ENCODE measurements at places on chromosomes 2 and 18.

- DNase-seq = no peak
Observed at GRCh38 chr2:16774980-16775898, 109.6 kb upstream of the CYRIA start.

DNA sequence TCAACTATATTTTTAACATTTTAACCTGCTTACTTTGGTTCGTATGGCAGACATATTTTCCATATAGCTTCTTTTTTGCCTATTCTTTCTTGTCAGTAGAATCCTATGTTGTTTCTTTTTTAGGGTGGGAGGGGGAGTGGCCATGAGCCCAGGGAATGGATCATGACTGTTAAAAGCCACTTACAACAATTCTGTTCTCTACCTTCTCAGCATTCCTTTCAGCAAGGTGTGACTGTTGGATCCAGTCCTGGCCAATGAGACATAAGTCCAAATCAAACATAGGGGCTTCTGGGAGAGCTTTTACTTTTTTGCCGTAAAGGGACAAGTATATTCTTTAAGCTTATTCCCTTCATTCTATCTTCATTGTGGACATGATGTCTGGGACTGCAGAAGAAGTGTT lies 25.0 kb upstream of the DNAH6 start:
- no peak for DNase-seq

DNA sequence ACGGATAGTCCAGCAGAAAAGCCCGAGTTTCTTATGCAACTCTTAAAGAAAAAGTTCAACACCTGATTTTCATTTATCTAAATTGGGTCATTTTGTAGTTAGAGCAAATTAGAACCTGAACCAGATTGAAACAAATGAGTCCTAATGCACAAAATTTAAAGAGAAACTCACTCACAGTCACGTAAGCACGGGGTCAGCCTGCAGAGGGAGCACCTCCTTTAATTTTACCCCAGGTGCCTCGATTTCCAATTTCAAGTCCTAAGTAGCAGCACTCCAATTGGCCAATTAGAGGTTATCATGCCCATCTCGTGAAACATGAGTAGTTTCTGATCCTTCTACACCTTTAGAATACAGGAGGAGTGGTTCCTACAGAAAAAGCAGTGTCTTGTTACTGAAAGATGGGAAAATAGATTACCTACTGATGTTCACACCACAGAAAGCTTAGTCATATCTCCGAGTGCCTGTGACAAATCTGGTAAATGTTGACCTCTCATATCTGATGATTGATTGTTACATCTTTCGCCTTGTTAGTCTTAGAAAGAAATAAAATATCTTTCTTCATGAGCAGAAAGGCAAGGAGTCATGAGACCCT lies 1929.8 kb upstream of the LRRTM1 start:
- no peak for DNase-seq

DNA sequence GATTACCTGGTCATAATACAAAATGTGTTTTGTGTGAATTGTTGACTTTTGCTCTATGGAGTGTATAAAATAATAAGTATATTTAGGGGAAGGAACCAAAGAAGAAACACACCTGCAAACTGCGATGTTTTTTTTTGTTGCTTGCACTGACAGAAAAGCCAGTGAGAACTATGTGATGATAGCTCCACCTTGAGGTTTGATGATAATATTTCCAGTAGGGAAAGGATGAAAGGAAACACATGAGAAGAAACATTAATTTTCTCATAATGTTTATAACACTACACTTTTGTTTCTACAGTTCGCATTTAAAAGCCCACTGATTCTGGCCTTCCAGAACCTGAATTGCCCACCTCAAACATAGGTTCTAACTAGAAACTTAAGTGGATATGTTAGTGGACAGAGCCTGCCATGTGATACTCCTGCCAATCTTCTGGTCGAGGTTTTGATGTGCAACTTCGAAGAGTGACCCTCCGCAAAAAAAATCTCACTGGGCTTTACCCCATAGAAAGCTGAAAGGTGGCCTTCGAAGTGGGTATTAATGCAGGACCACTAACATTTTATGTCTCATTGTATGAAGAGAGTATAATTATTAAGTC lies 476.4 kb upstream of the SPHKAP start:
- DNase-seq = no peak

DNA sequence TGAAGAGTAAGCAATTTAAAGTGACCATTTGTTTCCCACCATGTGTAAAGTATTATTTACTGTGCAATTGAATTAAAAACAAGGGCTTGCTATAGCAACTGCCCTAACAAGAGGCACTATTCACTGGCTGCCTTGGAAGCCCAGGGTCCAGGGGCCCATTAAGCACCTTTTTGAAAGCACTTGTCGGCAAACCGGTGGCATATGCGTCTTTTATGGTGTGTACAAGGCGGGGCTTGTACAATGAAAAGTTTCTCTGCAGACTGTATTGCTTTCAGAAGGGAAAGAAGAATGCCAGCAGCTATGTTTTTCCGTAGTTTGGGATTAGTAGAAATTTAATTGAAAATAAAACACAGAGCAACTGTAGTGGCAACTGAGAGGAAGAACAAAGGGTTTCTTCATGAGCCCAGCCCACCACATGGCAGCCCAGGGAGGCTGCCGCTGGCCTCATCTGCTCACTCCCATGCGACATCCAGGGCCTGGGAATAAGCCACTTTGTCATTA lies 279.5 kb upstream of the PARD3B start:
- no peak for DNase-seq

DNA sequence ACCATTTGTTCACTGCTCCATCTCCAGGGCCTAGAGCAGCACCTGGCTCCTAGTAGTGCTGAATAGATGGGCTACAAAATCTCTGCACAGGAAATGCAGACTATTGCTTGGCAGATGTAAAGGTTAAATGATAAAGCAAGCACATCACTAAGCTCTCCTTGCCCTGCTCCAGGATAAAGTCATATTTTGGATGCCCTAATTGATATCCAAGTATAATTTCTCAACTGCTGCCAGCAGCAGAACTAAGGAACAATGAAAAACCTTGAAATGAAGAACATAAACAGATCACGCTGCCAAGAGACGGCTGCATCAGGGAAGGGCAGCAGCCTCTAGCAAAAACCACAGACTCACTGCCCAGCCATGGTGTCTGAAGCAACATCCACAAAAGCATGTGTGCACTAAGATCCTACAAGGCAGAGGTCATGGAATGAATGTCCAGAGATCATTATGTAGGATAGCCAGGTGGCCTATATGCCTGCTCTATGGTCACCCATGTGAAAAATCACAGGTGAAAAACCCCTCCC lies 134.7 kb downstream of the TMEM163 start:
- DNase-seq = no peak

DNA sequence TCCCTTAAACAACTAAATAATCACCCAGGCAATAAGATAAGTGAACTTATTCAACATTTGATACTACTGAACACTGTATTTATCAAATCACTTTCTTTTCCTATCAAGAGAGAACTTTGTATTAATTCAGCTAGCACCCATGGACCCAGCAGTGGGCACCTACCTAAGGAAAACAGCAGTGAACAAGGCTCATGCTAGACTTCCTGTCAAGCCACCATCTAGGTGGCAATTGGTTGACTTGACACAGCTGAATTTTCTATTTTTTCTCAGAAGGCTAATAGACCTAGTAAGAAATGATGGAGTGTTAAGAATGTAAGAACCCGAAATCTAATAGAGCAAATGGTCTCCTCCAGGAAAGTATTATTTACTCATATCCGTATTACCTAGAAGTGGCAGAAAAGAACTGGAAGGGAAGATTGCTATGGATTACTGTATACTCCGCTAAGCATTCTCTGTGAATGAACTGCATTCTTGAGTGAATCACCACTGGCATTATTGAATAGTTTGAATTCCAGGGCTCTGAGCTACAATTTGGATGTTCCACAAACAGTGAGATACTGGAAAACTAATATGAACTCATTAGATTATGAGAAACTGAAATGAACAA lies 988.2 kb upstream of the CDH2 start:
- no peak for DNase-seq

DNA sequence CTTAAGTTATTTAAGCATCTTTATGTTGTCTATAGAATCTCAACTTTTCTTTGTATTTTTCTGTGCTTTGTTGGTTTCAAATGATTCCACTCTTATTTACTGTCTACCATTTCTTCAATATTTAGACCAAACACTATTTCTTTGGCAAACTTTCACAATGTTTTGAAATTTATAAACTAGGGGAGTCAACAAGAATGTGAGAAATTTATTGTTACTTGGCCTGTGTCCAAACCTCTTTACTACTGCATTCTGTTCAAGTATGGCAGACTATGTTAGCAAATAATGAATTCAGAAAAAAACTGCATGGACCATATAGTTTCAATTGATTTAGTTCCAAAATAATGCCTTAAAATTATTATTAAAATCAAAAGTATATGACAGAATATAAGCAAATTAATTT lies 470.2 kb downstream of the FBXO15 start:
- DNase-seq = no peak

DNA sequence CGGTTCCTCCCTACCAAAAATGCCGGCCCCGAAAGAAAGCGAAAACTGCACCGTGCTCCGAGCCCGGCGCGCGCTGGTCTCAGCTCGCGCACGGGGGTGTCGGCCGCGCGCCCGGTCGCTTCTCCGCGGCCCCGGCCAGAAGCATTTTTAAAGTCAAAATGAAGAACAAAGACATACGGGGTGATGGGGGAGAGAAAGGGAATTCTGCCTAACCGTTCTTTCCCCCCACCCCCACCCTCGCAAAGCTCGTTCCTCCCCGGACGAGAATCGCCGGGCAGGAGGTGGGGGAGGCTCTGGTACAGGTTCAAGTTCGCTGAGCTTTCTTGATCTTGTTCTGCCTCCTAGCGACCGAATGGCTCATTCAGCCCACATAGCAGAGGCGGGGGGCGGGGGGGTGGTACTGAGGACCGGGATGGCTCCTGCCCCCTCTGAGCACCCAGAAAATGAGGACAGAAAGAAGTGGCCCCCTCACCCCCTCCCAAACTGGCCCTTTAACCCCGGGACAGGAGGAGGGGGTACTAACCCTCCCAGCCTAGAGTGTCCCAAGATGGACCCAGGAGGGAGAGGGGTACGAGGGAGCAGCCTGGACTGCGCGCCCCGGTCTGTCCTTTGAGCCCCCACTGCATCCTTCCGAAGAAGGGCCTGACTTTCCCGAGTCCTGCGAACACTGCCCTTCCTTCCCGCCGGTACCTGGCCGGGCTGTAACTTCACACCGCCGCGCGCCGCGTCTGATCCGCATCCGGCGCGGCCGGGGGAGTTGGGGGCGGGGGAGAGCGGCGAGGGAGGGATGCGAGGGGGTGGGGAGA lies 3.1 kb downstream of the BCL11A start:
- no peak for DNase-seq

- no peak for DNase-seq
Observed at GRCh38 chr2:146503366-146503765, 1341.5 kb upstream of the ACVR2A start.

- DNase-seq = no peak
Observed at GRCh38 chr2:98009887-98010760, 14.4 kb upstream of the TMEM131 start.

GRCh38 chr18:62279561-62279960 lies 45.5 kb upstream of the TNFRSF11A start:
- no peak for DNase-seq

- DNase-seq = no peak
Observed at GRCh38 chr2:30803281-30803680, 4.0 kb downstream of the CAPN13 start.

GRCh38 chr2:231795525-231796327 lies 9.5 kb downstream of the COPS7B start:
- DNase-seq = no peak

DNA sequence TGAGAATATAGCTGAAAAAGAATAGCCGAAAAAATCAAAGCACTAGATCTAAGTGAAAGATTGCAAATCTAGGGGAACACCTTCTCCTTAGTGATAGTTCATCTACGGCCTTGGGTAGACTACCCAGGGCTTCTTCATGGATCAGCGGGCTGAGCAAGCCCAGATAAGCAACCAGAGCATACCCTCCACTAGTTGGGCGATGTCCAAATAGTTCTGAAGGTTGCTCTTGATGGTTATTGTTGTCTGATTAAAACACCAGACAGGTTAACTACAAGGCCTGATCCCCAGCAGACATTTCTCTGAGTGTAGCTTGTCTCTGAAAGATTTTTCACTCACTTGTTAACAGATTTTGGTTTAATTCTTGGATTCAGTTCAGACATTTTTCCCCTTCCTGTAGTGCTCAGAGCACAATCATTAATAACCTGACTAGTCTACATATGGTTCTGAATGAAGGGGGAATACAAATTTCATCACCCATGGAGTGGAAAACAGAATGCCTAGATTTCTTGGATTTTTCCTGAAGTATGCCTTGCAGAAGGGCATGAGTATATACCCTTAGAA lies 99.6 kb downstream of the BABAM2 start:
- DNase-seq = no peak

GRCh38 chr18:78981394-78981831 lies 1.8 kb downstream of the SALL3 start:
- DNase-seq = no peak

GRCh38 chr2:184004948-184005672 lies 593.2 kb upstream of the ZNF804A start:
- no peak for DNase-seq

GRCh38 chr2:98127229-98127989 lies 40.4 kb downstream of the VWA3B start:
- DNase-seq = no peak

DNA sequence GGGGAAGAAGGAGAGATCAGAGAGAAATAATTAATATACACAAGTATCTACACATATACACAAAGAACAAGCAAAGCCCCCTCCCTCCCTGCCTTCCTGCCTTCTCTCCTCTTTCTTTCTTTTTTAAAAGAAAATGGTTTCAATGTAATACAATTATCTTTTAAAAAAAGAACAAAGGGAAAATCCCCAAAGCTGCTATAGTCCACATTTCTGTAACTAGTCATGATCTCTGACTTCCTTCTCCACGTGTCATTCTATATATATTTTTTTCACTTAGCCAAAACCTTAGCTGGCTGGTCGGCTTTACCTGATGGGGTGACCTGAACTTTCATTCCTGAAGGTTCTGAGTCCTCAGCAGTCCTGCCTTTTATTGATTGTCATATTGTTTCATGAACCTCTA lies 44.3 kb downstream of the MAP3K20 start:
- no peak for DNase-seq

GRCh38 chr2:80519699-80520291 lies 215.2 kb upstream of the LRRTM1 start:
- no peak for DNase-seq

DNA sequence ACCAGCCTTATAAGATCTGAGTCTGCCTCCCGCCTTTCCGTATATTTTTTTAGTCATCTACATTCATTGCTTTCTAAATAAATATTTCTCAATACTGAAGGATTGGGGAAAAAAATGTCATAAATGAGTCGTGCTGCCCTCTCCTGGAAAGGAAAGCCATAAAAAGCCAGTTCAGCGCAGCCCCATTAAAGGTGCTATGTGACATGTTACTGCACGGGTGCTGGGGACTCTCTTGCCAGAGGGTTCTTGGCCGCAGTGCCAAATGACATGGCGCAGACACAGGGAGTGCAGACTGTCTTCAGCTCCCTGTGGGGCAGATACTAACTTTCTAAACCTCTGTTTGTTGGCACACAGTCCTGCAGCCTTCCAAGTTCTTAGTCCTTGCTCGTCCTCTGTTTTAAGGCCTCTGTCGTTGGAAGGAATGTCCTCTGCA lies 53.7 kb upstream of the MAP3K20 start:
- DNase-seq = no peak
